D341Med (cell line): ENCODE measurements at places on chromosomes 7 and 10.

DNA sequence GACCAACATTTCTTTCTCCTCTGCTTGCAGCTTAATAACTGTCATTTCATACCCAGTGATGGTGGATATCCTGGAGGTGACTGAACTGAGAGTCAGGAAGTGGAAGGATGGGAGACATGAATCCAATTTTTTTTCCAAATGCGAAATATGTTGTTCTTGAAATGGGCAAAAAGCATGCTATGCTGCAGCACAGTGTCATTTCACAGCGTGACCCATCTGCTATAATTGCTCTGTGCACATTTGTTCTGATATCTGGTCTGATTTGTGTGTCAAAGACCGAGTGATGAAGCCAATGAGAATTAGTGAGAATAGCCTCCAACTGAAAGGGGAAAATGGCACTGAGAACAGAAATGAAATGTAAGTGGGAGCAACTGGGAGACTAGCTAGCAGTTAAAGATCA, 329.6 kb upstream of the PHYHIPL start:
- no peak for DNase-seq

DNA sequence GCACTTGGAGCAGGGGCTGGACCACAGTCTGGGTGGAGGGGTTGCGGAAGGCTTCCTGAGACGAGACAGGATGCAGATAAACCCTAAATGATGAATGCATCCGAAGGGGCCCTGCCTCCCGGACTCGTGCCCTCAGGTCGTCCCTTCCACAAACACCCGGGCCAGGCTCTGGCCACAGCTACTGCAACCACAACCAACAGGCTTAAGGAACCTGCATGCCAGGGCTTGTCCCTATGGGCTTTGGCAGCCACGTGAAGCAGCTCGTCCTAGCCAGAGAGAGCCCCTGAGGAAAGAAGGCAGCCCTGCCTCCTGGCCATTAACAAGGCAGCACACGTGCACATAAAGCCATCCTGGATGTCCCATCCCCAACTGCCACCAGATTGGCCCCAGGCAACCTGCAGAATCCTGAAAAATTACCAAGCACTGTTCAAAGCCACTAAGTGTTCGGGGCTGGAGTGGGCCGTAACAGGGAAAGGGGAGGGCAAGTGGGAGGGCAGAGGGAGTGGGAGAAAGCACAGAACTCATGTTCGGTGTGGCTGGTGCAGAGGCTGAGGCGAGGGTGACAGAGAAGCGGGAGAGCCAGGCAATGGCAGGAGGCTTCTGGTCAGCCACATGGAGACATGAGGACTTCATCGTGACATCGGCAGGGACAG, 62.7 kb downstream of the MAD1L1 start:
- DNase-seq: no peak

- no peak for DNase-seq
Measured at GRCh38 chr10:28984431-28984830, 304.4 kb upstream of the LYZL1 start.

GRCh38 chr10:89019569-89020327, 29.1 kb downstream of the FAS start:
- DNase-seq: no peak

DNA sequence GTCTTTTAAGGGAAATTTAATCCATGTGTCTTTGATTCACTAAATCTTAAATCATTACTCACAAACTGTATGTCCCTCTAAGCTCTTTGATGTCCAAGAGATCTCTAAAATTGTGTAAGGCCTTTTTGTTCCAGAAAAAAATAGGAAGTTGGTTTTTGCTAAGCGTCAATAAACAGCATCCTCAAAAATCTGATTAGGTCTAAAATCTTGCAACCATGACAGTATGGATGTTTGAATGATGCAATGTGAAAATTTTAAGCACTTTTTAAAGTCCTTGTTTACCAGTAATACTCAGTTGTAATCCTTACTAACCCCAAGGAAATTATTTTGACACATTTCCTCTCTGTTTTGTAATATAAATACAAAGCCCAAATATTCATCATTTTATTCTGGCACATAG, 6.8 kb downstream of the MET start:
- DNase-seq: no peak

DNA sequence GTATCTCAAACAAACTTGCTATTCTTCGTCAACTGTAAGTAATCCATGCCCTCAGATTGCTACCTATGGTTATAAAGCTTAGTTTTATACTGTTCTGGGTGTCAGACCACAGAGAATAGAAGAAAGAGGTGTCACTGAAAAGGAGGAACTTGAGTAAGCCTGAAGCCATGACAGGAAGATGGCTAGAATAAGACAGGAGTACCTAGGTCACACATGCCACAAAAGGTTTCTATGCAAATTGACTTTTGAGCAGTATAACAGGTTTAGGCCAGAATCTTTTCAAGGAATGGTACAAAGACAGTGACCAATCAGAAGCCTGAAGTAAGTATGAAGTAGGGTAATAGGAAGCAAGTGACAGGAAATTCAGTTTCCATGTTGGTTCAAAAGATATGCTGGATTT, 23.5 kb downstream of the FBXW4 start:
- DNase-seq: no peak

DNA sequence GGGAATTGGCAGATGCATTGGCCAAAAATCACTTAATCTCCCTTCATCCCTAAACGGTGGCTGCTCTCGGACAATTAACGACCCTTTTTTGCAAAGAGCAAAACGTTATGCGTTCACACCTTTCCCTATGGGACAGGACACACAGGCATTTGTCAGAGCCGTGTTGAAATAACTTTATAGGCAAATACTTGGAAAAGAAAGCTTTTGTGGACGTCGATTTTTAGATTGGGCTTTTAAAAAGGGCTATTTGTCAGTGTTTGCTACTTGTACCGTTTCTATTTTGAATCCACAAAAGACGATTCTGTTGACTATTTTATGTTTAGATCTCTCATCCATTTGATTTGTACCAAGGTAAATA, 245.6 kb downstream of the SLC25A13 start:
- no peak for DNase-seq

DNA sequence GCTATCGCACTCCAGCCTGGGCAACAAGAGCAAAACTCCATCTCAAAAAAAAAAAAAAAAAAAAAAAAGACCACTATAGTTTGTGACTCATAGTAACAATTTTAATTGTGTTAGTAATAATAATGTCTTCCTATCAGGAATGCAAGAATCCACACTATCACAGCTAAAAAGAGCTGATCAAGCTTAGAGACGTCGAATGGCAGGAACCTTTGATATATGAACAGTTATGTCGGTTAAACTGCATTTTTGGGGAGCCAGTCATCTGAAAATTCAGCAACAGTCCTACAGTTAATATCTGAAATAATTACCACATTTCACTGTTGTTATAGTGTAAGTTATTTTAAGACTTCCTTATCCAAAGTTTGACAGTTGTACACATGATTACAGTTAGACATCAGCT, 8.8 kb downstream of the PHYH start:
- DNase-seq: no peak

DNA sequence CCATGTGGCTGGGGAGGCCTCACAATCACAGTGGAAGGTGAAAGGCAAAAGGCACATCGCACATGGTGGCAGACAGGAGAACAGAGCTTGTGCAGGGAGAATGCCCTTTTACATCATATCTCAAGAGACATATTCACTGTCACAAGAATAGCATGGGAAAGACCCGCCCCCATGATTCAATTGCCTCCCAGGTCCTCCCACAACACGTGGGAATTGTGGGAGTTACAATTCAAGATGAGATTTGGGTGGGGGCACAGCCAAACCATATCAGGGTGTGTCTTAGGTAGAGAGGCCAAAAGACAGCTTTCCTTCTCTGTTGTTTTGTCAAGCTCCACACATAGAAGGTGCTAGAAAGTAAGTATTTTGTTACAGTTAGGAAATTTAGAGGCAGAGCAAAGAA, 20.8 kb upstream of the SLC26A5 start:
- DNase-seq: no peak

DNA sequence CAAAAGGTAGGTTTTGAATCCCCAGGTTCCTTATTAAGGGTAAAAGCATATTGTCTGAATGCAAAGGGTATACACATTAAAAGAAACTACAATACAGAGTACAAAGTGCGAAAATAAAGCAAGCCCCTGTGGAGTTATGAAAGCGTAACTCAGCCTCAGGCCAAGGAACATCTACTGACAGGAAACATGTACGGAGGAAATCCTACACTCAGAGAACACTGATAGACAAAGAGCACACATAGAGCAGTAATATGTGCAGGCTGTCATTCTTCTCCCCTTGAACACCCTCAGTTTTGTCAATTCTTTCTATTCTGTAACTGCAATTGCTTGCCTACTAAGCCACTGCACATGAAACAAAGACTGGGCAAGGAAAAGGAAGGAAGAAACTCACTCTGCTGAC, 150.2 kb downstream of the DGKB start:
- DNase-seq: no peak

- no peak for DNase-seq
Measured at GRCh38 chr10:49572594-49573114, 33.7 kb upstream of the ERCC6 start.

- DNase-seq: no peak
Measured at GRCh38 chr10:116771959-116772585, 29.7 kb upstream of the HSPA12A start.

DNA sequence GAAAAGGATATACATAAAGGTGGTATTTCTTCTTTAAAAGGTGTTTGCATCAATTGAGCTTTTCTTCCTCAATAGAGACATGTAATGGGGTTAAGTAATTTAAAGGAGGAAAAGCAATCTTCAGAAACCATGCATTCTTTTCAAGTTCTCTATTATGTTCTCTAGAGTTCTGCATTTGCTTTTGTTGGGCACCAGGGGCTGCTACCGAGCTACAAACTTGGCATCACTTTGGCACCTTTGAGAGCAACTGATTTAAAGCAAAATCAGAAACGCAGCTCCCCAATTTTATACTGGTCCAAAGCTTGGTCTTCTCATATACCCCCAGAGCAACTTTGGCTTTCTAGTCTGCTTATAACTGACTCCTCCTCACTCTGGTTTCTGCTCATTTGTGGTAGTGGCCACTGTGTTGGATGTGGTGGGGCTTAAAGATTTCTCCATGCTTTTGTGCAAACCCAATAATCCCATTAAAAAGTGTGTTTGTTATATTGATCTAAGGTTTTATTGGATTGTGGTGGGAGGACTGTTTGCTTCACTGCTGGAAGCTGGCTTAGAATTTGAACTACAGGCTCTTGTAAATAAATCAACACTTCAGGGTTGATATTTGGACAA, 712.1 kb downstream of the PHTF2 start:
- peak; percentile 63 for DNase-seq

GRCh38 chr10:129787557-129787956, 176.5 kb downstream of the EBF3 start:
- no peak for DNase-seq

DNA sequence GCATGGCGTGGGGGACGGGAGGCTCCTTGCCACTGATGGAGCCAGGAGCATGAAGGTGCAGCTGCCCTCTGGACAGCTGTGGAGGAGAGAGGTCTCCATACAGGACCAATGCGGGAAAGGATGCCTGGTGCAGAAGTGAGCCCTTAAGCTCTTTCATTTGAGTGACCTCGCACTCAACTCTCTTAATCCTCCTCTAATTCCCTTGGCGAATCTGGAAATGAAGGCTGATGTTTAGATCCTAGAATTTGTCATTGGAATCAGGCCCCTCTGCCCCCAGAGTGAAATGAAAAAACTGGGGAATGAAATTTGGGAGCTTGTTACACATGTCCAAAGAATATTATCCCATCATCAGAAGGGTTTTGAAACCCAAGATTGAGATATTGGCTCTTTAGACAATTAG, 639.5 kb downstream of the LRMDA start:
- DNase-seq: no peak

DNA sequence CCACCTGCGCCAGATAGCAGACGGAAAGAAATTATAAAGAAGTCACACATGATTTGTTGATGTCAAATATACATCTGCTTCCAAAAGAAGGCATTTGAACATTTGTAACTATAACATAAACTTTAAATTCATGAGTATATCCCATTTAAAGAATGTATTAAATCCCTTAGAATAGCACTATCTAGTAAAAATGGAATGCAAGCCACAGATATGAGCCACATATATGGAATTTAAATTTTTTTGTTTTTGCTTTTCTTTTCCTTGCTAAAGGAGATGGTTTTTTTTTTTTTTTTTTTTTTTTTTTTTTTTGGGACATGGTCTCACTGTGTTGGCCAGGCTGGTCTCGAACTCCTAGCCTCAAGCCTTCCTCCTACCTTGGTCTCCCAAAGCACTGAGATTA, 730.8 kb downstream of the PHTF2 start:
- DNase-seq: no peak

GRCh38 chr10:49243610-49244283, 55.2 kb upstream of the C10orf71 start:
- DNase-seq: no peak

GRCh38 chr10:94363251-94363565, 469 bp upstream of the NOC3L start:
- no peak for DNase-seq

GRCh38 chr10:72044417-72045041, 43.8 kb downstream of the SPOCK2 start:
- no peak for DNase-seq
